ENCODE measurements at places on chromosomes 1 and 21.

GRCh38 chr1:167221126-167221737, 546 bp downstream of the POU2F1 start:
- no peak for DNase-seq

- DNase-seq = no peak
Observed at GRCh38 chr1:159932296-159933285, 7.3 kb upstream of the TAGLN2 start.

DNA sequence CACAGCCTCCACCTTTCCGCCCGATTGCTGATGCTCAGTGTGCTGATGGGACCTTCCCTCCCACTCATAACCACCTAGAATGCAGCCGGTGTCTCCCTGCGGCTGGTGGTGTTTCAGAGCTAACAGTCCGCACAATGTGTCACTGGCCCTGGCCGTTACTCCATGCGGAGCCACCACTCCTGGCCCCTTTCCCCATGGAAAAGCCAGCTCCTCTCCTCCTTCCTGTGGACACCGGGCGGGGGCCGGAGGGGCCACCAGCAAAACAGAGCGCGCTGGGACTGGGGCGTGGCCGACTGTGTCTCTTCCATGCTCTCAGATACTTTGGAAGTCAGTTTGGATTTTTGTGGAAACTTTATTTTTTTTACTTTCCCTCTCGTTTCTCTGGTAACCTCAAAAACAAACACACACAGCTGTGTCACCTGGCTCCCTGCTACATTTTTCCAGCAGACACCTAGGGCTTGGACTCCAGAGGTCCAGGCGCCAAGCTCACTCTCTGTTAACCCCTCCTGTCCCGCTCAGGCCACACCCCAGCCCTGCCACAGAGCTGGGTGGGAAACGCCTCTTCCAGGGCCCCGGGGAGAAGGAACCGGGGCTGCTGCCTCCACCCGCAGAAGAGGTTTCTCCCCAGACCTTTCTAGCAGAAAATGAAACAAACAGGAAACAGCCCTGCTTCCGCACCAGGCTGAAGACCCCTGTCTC, 32.5 kb upstream of the COL6A2 start:
- DNase-seq = peak; percentile 57

- no peak for DNase-seq
Observed at GRCh38 chr1:193306430-193306829, 120.0 kb upstream of the B3GALT2 start.

DNA sequence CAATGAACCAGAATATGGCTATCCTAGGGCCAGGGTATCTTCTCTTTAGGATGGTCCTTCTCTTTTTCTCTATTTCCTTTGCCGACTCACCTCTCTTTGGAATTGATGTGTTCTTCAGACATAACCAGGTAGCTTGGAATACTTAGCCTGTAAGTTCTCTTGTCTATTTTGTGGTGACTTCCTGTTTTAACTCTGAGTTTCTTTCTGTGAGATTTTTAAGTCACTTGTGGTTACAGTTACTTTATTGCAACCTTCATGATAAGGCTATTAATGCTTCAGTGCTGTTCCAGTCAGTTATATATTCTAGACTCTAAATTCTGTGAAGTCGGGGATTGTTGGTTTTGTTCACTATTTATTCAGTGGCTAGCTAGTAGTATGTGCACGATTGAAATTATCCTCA, 46.2 kb downstream of the DISP1 start:
- DNase-seq = no peak

DNA sequence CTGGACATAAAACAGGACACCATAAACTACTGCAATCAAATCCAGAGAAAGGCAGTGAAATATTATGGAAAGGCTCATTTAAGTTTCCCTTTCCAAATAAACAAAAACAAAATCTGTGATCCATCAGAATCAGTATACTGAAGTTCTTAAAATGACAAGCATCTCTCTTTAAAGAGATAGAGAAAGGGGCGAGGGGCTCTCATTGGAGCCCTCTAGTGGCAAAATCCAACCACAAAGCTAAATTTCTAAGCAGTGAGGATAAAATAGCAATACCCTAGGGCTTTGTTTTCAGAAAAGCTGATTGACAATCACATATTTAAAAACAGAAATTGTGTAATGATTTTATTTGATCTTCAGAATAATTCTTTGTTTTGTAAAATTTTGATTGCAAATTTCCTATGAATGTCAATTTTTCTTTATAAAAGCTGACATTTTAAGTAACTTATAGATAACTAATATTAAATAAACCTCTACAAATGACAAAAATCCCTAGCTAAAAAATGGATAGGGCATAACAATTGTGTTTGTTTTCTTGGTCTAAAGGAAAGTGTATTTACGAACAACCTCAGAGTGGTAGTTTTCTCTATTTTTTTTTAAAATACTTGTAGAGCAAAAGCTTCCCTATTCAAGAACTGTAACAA, 138.2 kb downstream of the COL24A1 start:
- DNase-seq = peak; percentile 31

- DNase-seq = no peak
Observed at GRCh38 chr1:119225831-119226230, 85.4 kb upstream of the WARS2 start.

DNA sequence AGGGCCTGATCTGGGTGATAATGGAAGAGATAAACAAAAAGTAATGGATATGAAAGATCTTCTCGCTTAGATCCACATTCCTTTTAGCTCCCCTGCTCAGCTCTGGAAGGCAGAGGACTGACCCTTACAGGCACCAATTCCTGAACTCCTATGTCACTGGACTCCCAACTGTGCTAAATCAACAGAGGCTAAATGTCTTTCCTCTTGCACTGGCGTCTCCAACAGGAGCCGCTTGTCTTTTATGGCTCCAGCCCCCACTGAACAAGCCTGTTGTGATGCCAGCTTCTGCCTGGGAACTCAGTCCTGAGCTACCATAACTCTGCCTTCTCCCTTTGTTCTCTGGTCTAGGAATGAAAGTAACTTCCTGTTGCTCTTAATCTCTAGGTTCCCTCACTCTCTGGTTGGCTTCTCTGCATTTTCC, 142.1 kb upstream of the COL11A1 start:
- DNase-seq = peak; percentile 25

DNA sequence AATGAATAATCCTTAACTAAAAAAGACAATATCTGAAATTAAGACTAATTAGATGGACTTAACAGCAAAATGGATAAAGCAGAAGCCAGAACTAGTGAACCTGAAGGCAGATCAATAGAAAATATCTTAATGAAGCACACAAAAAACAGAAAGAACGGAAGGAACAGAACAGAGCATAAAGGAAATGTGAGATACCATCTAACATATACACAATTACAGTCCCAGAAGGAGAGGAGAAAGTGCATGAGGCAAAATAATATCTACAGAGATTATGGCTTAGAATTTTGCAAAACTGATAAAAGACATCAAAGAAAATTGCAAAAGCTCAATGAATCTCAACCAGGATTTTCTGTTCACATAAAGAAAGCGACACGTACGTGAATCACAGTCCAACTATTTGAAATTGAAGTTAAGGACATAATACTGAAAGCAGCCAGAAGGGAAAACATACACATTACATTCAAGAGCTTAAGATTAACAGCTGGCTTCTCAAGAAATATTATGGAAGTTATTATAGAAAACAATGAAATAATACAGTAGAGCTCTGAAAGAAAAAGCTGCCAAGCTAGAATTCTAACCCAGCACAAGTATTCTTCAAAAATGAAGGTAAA, 182.0 kb downstream of the CDC42BPA start:
- DNase-seq = no peak

GRCh38 chr1:204336421-204337035, 23.2 kb downstream of the PLEKHA6 start:
- peak; percentile 35 for DNase-seq

GRCh38 chr1:8239039-8239305, 78.9 kb upstream of the SLC45A1 start:
- DNase-seq = peak; percentile 49

DNA sequence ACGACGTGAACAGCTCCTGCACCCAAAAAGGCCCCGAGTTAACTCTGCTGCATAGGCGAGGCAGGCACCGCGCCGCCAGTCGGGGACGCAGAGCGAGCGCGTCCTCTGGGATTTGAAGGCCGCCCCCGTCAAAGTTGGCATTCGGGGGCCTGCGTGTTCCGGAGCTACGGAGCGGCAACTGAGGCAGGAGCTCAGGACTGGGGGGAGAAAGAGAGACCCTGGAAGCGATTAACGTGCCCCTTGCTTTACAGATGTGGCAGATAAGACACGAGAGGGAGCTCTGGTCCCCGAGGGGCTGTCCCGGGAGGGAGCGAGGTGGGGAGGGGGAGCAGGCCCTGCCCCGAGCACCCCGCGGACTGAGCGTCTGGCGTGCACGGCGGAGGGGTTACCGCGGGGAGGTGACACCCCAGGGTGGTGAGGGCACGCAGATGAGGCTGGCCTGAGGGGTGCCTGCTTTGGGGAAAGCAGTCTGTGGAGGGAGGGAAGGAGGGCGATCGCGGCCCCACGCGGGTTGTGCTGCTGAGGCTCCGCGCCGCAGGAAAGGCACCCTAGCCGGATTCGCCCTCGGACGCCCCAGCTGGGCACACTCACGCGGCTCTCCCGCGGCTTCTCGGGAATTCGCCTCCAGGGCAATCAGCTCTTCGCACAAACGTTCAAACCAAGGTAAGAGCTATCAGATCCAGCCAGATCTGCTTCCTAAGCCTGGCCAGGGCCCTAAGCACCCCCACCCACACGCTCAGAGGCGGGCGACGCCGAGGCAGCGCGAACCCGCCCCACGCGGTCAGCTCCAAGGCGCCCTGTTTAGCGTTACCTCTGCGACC, 26.5 kb downstream of the ACTA1 start:
- DNase-seq = no peak

- no peak for DNase-seq
Observed at GRCh38 chr1:63322944-63323864, 837 bp downstream of the FOXD3 start.

DNA sequence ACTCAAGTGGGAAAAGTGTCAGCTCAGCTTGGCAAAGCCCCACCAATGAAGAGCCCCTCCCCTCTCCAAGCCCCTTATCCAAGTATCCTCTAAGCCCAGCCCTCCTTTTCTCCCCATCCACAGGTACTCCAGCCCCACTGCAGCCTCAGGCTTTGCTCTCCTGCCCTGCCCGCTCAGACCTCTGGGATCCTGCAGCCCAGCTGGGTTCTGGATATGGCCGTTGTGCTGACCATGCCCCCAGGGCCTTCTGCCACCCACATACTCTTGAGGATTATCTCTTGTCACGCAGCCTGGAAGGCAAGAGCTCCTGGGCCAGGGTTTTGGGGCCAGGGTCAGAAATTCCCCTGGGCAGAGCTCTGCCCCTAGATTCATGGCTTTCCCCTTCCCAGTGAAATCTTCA, 4.7 kb downstream of the SHISA4 start:
- DNase-seq = no peak

DNA sequence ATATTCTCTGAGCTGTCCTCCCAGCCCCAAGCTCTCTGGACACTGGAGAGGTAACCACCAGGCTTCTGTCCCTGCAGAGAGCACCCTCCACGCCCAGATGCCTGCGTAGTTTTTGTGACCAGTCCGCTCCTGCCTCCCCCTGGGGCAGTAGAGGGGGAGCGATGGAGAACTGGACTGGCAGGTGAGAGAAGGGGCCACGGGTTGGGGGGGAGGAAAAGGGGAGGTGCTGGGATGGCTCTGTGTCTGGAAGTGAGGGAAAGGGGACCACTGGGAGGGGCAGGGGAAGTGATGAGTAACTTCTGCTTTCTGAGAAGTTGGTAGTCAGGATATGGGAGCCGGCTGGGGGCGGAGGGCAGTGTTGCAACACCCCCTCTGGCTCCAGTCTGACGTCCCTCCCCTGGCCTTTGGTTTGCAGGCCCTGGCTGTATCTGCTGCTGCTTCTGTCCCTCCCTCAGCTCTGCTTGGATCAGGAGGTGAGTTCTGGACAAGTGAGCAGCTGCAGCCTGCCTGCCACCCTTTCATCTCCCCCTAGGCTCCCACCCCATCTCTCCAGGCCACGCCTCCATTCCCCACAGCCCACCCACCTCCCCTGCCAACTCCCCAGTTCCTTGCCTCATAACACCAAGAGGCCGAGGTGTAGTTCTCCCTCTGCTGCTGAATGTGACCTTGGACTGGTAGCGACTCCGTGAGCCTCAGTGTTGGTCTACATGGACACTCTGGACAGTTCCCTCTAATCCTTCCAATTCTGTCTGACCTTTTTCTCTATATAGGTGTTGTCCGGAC, 3.1 kb downstream of the ADAMTSL4 start:
- DNase-seq = peak; percentile 82

GRCh38 chr1:150548632-150549495, at the start of gene ADAMTSL4:
Gene ADAMTSL4, plus strand, starts transcription at chr1:150549408. Its CDS starts 2,881 bp downstream, at chr1:150552289.
- DNase-seq = peak; percentile 69

DNA sequence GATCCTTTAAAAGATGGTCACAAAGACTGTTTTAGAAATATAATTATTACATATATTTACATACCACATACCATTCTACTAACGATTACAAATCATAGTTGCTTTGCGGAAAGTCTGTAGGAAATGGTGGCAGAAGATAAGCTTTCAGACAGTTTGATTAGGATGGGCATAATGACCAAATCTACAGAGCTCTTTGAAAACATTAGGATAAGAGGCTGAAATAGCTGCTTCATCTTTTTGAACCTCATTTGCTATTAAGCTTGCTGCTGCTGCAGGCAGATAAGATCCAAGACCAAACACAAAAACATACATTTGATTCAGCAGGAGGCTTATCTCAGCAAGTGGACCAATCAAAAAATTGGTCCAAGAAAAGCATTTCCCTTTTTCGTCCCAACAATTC, 47.1 kb downstream of the DDAH1 start:
- DNase-seq = no peak

DNA sequence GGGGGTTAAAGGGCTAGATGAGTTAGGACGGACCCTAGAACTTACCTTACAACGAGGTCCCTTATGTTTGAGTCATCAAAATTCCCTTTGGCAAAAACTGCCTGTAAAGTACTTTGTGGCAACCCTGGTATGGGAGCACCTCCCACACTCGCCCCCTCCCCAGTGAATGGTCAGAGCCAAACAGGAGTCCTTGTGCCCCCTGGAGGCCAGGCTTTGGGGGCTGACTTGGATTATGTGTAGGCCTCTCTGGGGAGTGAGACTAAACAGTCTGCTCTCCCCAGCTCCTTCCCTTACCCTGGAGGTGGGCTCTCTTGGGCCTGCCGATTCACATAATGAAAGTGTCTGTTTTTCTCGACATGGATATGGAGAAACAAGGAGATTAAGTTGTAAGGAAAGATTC, 81.2 kb downstream of the ADCY10 start:
- DNase-seq = no peak

DNA sequence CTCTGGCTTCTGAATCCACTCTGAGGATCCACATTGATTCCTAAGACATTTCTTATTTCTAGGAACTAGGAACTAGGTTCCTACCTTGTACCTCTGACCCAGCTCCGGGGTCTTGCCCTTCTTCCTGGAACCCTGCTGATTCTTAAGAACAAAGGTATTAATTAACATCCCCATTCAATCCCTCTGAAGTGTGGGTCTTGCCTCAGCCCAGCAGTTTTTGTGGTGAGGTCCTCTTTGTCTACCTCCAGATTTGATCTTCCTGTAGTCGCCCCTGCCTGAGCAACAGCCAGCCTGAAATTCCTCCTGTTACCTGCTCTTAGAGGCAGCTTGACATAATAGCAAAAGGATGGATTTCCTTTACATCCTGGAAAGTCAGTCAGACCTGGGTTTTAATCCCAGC, 46.7 kb upstream of the CAMK1G start:
- no peak for DNase-seq

- DNase-seq = peak; percentile 20
Observed at GRCh38 chr1:103489935-103490334, 35.6 kb upstream of the RNPC3 start.
